ENCODE measurements at places on chromosomes 6 and 20. TPM values are rescaled to one million over a fixed set of nuclear protein-coding genes. Genes with fewer than 3 reads are reported as not detected.

MLIP gene
- not detected for polyA plus RNA-seq

GRCh38 chr6:158160932-158161539 lies 7.0 kb downstream of the SERAC1 start:
- H3K4me3 ChIP-seq: no peak overlapping the region
- H3K27ac ChIP-seq: no peak overlapping the region
- no peak for DNase-seq
- no peaks in the 10 kb centered on the region for H3K27me3 ChIP-seq
- H3K4me1 ChIP-seq: peaks cover 7% of the 10 kb centered on the region
- no peaks in the 10 kb centered on the region for H3K36me3 ChIP-seq

PPIL6 gene
- 0.14 TPM for polyA plus RNA-seq

PXDC1 gene
- polyA plus RNA-seq: 0.55 TPM

DNA sequence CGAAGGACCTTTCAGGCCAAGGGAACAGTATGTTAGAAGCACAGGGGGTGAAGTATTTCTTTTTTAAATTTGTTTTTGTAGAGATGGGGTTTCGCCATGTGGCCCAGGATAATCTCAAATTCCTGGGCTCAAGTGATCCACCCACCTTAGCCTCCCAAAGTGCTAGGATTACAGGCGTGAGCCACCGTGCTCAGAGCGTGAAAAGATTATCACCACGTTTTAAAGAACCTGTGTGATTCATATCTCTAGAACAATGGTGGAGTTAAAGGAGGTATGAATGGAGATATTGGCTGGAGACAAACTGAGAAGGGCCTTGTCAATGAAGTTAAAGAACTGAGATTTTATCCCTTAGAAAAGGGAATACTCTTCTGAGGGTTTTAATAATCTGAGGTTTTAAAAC lies 9.7 kb downstream of the ASF1A start:
- DNase-seq: no peak
- no peak overlapping the region for H3K27ac ChIP-seq
- no peak overlapping the region for H3K4me3 ChIP-seq
- H3K36me3 ChIP-seq: peaks cover 92% of the 10 kb centered on the region

DNA sequence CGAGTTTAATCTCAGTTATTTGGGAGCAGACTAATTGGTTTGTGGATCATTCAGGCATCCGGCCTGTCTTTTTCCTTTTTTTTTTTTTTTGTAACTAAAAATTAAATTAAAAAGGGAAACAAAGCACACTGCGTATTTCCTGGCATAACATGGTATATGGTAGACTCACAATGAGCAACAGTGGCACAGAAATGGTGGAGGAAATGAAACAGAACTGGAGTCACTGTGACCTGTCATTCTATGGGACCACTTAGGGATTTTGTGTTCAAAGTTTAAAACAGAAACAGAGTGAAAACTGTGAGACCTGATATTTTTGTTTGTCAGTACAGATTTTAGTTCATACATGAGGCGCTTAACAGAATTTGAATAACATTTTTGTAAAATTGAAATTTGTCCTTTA lies 4.8 kb upstream of the CD93 start:
- no peak overlapping the region for H3K27ac ChIP-seq
- DNase-seq: no peak
- H3K4me3 ChIP-seq: no peak overlapping the region
- H3K36me3 ChIP-seq: no peaks in the 10 kb centered on the region

DNA sequence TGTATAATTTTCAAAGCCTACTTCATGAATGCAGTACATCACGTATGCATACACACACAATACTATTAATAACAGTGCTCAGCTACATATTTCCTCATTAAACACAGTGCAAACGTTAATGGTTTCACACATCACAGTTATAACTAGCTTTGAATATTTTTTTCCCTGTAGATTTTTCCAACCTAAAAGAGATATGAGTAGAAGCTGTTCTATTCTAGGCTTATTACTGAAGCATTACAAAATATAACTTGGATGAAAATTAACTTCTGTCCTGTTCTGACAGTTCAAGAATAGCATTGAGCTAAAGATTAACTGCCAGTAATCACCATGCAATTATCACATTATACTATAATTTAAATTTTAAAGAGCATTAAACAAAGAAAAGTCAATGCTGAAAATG lies 6.2 kb downstream of the LMBRD1 start:
- no peak for DNase-seq
- no peak overlapping the region for H3K4me3 ChIP-seq
- H3K4me1 ChIP-seq: peaks cover 18% of the 10 kb centered on the region
- no peak overlapping the region for H3K27ac ChIP-seq
- no peaks in the 10 kb centered on the region for H3K27me3 ChIP-seq
- peaks cover 6% of the 10 kb centered on the region for H3K36me3 ChIP-seq

DNA sequence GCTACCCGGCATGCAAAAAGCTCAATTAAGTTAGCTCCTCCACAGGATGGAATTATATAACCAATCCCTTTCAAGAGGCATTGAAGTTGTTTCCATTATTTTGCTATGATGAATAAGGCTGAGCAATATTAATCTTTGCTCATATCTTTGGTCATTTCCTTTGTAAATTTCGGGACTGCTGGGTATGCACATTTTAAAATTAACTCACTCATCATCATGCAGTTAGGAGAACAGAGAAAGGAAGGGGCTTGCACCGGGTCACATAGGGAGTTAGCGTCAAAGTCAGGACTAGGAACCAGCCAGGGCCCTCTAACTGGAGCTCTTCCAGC lies 430 bp upstream of the FAM110A start:
- DNase-seq: no peak
- H3K27me3 ChIP-seq: no peaks in the 10 kb centered on the region
- peaks cover 81% of the 10 kb centered on the region for H3K4me1 ChIP-seq
- no peaks in the 10 kb centered on the region for H3K36me3 ChIP-seq

DNA sequence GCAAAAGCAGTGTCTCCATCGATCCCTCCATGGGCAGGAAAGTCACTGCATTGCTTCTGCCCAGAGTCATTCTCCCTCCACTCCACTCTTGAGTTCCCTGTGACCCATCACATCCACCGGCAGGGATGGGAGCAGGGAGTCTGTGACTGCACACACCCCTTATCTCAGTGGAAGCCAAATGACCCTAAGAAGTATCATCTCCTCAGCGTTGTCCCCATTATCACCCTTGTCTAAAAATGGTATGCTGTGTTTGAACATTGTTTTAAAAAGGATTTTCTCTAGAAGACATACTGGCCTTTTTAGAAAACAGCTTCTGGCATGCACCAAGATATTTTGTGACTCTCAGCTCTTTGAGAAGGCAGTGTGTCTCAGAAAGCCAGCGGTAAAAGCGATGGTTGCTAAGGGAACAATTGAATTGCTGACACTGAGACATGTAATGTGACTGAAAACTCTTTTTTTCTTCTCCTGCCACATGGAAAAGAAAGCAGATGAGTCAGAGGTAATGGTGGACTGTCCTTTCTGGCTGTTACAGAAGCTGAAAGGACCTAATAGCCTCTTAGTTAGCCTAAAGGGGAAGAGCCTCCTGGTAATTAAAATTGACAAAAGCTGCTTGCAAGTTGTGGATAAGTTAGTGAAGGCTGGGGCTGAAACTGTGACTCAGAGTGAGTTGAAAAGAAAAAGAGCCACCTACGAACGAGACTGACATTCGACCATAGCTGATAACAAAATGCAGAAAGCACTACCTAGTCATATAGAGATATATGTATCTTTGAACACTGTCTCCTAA lies 120.5 kb downstream of the MAP3K7 start:
- no peak overlapping the region for H3K27ac ChIP-seq
- no peak for DNase-seq
- H3K36me3 ChIP-seq: no peaks in the 10 kb centered on the region
- H3K4me3 ChIP-seq: no peak overlapping the region

MUCL3 gene
- not detected for polyA plus RNA-seq

POU5F1 gene
- not detected for polyA plus RNA-seq

Measured in CD14-positive monocyte (primary cell).